ENCODE measurements at places on chromosomes 1 and 21. TPM values are rescaled to one million over a fixed set of nuclear protein-coding genes. Genes with fewer than 3 reads are reported as not detected.

GRCh38 chr1:215421744-215422143 lies 145.4 kb upstream of the KCTD3 start:
- no peaks in the 10 kb centered on the region for H3K36me3 ChIP-seq
- H3K4me3 ChIP-seq: no peak overlapping the region
- DNase-seq: no peak
- H3K4me1 ChIP-seq: no peaks in the 10 kb centered on the region

GRCh38 chr1:178086294-178086693 lies 7.6 kb upstream of the RASAL2 start:
- H3K27me3 ChIP-seq: no peaks in the 10 kb centered on the region
- no peaks in the 10 kb centered on the region for H3K36me3 ChIP-seq
- H3K27ac ChIP-seq: no peak overlapping the region
- H3K4me3 ChIP-seq: no peak overlapping the region

Gene VWA1
- total RNA-seq: 72.6 TPM

- peak; percentile 73 for DNase-seq
- no peaks in the 10 kb centered on the region for H3K4me1 ChIP-seq
- H3K27me3 ChIP-seq: no peaks in the 10 kb centered on the region
- no peak overlapping the region for H3K27ac ChIP-seq
Measured at GRCh38 chr1:53592521-53592982, 133.4 kb downstream of the DMRTB1 start.

DNA sequence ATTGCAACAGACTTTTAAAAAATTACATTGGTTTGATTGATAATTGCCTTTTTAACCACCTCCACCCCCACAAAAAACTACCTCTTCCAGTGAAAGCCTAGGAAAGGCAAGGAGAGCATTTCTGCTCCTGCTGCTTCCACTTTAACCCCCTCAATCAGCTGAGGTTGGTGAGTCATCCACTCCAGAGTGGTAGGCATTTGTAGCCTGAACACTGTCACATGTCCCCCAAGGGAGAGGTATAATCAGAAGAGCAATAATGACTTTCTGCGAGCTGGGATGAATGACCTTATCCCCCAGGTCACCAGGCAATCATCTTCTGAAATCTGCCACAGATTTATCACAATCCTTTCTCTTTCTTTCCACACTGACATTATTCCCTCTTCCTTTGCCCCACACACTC lies 126.6 kb upstream of the CAMK1G start:
- H3K36me3 ChIP-seq: no peaks in the 10 kb centered on the region
- H3K4me1 ChIP-seq: no peaks in the 10 kb centered on the region
- H3K27me3 ChIP-seq: no peaks in the 10 kb centered on the region
- no peak overlapping the region for H3K4me3 ChIP-seq
- H3K27ac ChIP-seq: no peak overlapping the region
- no peak for DNase-seq

Data from lung (tissue), 17 donors.